Activated effector memory CD4-positive, alpha-beta T cell treated with Interleukin-2 at 50 U/mL for 16 hours (primary cell): ENCODE measurements at places on chromosomes 12 and 14.

- DNase-seq, result no peak
Measured at GRCh38 chr12:57850854-57851430, 4.4 kb upstream of the CTDSP2 start.

GRCh38 chr12:100027671-100028070 lies 42.9 kb upstream of the ANKS1B start:
- no peak for DNase-seq

GRCh38 chr12:104671409-104672095 lies 214.8 kb downstream of the CHST11 start:
- peak; percentile 48 for DNase-seq

DNA sequence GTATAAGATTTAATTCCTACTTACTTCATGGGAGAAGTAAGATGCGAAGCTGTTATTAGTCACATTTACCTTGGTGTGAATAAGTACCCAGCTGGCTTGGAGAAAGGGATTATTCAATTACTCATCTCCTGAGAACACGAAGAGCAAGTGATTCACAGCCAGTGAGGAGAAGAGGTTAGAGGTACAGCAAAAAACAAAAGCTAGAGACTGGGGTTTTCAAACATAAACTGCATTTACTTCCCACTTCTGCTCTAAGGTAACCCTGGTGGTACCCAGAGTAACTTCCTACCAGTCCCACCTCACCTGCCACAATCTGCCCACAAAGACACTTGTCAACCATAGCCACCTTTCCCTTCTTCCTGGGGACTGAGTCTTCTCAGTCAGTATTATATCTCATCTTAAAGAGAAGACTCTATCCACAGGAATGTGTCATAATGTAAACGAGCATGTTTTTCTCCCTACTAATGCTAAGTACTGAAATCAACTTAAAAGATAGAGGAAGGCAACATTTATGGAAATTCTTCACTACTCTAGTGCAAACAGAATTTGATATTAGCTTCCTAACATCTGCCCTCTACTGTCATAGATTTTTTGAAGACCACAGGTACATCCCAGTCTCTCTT lies 6.0 kb upstream of the IL22 start:
- DNase-seq, result no peak

- no peak for DNase-seq
Measured at GRCh38 chr14:91889477-91890211, 22.3 kb upstream of the TC2N start.

GRCh38 chr14:34461334-34462131 lies 507 bp downstream of the SPTSSA start:
- DNase-seq, result no peak

- no peak for DNase-seq
Measured at GRCh38 chr14:34204774-34205173, 253.9 kb upstream of the EGLN3 start.

DNA sequence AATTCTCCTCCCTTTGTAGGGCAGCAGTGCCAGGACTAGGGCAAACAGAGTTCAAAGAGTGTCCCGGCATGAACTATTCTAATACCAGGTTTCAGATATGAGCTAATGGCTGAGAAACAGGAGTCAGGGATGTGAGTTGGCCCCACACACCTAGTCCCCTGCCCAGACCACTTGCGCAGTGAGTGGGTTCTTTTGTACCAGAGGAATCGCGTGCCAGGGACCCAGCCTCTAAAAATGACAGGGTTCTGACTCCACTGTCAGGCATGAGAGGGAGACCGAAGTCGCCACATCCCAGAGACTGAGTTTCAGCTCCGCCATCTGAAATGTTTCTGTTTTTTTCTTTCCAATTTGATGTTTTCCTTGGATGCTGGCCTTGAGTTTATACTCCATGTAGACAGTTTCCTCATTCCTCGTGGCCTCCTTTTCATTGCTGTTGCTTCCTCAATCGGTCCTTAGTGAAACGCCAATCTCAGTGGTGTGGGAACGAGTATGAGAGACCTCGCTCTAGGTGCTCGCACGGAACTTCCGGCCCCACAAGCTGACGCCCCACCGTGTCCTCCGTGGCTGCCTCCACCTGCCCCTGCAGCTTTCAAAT lies 31.5 kb downstream of the FBXL14 start:
- no peak for DNase-seq

DNA sequence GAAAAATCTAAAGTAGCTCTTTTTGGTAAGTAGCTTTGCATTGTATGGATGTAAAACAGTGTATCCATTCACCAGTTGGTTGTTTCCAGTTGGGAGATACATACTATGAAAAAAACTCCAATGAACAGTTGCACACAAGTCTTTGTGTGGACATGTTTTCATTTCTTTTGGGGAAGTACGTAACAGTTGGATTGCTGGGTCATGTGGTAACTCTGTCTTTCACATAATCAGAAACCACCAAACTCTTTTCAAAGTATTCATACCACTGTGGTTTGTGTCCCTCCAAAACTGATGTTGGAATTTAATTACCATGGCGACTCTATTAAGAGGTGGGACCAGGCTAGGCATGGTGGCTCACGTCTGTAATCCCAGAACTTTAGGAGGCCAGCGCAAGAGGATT lies 58.9 kb upstream of the RESF1 start:
- DNase-seq, result no peak

GRCh38 chr14:21025371-21026273 lies 761 bp upstream of the NDRG2 start:
- no peak for DNase-seq

DNA sequence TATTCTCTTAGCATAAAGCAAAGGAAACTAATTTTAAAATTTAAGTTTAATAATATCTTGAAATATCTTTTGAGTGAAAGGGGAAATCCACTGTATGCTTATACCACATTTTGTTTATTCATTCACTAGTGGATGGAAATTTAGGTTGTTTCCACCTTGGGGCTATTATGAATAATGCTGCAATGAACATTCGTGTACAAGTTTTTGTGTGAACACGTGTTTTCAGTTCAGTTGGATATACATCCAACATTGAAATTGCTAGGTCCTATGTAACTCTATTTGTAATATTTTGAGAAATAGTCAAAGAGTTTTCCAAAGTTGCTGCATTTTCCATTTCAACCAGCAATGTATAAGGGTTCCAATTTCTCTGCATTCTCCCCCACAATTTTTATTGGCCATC lies 83.7 kb upstream of the ETV6 start:
- no peak for DNase-seq

- no peak for DNase-seq
Measured at GRCh38 chr14:22796087-22796707, 19.0 kb downstream of the SLC7A7 start.

GRCh38 chr12:131112021-131112420 lies 158.3 kb downstream of the ADGRD1 start:
- no peak for DNase-seq

DNA sequence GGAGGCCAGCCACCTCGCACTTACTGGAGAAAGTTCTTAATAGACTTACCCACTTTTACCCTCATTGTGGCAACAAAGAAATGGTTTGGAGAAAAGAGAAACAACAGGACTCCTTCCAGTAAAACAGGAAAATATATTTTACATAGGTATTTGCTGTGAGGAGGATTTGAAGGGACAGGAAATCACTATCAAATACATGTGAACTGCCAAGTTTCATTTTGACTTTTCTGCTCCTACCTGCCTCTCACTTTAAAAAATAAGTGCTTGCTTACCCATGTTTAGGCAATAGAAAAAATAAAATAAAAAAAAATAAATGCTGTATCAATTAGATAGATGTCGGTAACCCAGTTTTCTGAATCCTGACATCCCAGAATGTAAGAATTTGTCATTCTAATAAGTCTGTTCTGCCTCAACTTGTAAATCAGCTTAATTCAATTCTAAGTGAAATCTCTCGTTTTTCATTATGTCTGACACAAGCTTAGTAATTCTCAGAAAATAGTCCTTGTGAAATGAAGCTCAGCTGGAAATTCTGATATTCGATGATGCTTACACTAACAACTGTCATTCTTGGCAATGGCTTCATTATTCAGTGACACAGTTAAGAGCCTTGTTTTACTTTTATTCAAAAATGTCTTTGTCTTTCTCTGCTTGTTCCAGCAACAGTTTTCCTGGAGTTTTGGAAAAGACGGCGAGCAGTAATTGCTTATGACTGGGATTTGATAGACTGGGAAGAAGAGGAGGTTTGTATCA lies 131.3 kb downstream of the SLC5A8 start:
- DNase-seq, result no peak
